ENCODE measurements at places on chromosomes 2 and 18.

DNA sequence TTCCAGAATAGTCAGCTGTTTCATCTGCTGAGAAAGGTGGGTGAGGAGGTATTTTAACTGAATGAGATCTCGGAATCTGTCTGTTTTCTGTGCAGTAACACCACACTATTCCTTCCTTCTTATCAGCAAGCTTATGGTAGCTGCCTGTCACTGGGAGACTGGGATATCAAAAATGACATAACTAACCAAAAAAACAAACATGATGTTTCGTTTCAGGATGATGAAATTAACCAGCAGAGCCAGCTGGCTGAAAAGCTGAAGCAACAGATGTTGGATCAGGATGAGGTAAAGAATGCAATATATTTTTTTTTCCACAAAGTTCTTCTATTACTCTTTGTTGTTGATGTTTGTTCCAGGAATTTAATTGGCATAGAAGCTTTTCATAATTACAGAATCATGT lies 59.8 kb upstream of the LYPD6B start:
- DNase-seq, result no peak

DNA sequence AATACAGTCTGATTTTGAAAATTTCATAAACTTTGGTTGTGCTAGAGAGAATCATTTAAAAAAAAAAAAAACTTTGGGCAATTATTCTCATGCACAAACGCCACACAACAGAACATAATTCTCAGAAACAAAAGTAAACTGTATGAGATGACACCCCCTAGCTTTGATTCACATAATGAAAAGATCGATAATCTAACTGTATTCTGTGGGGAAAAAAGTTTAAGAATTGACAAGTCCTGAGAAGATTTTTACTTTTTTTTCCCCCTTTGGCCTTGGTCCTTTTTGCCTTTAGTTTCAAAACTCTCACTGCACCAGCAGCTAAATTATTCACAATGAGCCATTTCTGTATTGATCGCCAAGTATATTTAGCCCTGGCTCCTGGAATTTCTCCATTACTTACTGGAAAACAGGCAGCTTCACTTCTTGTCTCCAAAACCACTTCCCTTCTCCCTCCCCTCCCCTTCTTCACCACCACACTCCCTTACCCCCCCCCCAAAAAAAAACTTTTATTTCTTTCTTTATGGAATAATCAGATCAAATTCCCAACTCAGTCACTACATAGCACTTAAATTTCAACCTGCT lies 2.0 kb downstream of the IKZF2 start:
- DNase-seq, result no peak

DNA sequence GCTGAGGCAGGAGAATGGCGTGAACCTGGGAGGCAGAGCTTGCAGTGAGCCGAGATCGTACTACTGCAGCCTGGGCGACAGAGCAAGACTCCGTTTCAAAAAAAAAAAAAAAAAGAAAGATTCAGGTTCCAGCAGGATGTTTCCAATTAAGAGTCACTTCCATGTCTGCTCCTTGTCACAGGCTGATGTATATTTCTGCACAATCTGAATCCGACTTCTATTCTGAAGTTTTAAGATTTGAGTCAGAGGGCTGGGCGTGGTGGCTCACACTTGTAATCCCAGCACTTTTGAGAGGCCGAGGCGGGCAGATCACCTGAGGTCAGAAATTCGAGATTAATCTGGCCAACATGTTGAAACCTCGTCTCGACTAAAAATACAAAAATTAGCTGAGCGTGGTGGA lies 24.7 kb downstream of the SNRPD1 start:
- no peak for DNase-seq

GRCh38 chr2:36530178-36530982 lies 67.6 kb downstream of the FEZ2 start:
- DNase-seq, result no peak

GRCh38 chr2:39504790-39505335 lies 67.8 kb upstream of the MAP4K3 start:
- no peak for DNase-seq

DNA sequence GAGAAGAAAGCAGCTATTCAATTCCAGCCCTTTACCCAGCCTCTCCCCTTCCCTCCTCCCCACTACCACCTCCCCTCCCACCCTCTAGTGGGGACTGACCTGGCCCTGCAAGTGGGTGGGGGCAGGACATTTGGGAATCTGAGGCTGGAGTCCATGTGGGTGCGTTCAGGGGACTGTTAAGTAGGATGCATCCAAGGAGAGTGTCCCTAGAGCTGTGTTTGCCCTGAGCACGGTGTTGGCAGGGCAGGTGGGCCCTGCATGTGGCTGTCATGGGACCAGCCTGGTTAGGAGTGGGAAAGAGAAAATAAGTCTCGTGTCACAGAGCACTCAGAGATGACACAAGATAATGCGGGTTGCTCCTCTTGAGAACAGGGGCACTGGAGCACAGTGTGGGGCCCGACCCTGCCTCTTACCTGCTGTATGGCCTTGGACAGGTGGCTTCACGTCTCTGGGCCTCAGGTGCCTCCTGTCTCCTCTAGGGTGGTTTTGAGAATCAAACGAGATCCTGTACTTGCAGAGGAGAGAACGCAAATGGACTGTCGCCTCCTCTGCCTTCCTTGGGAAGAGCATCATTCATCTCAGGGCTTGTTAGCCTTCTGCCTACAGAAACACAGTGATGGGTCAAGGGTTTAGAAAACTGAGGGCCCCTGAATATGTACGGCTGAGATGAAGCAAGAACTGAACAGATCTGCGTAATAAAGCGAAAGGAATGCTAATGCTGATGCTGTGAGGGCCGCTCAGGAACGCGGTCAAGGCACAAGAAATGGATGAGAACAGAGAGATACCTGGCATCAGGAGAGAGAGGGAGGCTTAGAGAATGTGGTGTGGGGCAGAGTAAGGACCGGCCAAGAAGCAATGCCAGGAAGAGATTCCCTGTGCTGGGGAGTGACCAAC lies 187.7 kb upstream of the HAAO start:
- DNase-seq, result no peak

GRCh38 chr2:189519631-189520387 lies 60.8 kb downstream of the SLC40A1 start:
- no peak for DNase-seq

DNA sequence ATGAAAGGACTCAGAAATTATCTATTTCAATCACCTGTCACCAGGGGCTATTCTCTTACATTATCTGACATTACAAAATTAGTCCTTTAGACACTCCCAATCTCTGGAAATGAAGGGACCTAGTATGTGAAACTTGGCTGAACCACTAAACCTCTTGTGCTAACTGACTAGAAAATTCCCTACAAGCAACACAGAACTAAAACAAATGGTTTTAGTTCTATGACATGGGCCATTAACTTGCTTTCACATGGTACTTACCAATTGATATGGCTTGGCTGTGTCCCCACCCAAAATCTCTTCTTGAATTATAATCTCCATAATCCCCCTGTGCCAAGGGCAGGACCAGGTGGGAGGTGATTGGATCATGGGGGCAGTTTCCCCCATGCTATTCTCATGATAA lies 16.6 kb downstream of the SERPINE2 start:
- no peak for DNase-seq

GRCh38 chr2:174597009-174597344 lies 627 bp downstream of the WIPF1 start:
- DNase-seq, result no peak

DNA sequence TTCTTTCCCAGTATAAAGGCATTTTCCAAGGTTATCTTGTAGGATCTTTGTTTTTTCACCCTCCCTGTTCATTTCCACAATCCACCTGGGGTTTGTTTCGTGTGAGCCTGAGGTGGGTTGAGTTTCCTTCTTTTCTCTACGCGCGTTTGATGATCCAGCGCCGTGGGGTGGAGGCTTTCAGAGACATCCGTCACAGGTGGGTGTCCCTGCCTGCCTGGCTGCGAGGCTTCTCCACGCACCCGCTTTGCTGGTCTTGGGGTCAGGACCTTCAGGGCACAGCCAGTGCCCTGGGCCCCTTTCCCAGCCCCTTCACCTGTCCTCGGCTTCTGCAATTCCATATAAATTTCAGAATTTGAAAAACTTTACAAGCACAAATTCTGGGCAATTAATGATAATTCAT lies 109.0 kb upstream of the ALKAL2 start:
- no peak for DNase-seq

DNA sequence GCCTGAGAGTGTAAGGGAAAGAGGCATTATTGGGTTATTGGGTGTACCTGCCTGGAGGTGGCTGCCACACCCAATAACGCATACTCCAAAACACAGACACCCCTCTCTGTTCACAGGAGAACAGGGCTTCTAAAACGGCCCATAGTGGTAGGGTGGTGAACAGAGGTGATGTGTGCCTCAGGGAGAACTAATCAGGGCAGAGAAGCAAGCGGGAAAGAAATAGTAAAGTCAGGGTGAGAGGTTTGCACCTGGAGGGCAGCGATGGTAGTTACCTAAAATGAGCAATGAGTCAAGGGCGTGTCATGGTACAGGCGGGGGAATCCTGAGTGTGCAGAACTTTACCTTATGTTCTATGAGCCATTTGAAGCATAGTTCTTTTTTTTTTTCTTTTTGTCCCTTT lies 21.6 kb upstream of the VPS4B start:
- no peak for DNase-seq

DNA sequence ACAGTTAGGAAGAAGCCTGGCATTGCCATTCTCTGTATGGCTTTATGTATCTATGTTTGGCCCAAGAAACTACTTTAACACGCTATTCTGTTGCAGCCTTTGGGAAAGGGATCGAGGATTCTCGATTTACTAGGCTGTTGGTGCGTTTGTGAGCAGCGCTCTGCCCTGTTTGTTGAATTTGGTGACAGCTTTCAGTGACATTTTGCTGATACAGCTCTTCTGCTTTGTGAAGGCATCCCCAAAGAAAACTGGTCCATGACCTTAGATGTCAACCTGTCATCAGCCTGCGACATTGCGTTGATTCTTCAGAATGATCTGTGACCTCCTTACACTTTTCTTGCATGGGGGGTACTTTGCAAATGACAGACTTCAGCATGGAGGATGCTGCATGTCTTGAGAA lies 431.5 kb downstream of the ARHGAP15 start:
- DNase-seq, result no peak

- DNase-seq, result no peak
These were observed 552.0 kb downstream of the IRS1 start for GRCh38 chr2:226247289-226248275.

GRCh38 chr2:167964650-167965413 lies 282.6 kb downstream of the STK39 start:
- no peak for DNase-seq

- peak; percentile 50 for DNase-seq
These were observed 35.0 kb upstream of the PSMD14 start for GRCh38 chr2:161273038-161273760.
